ENCODE measurements at places on chromosomes 4 and X. TPM values are rescaled to one million over a fixed set of nuclear protein-coding genes. Genes with fewer than 3 reads are reported as not detected.
A peak's percentile ranks its signal among the peaks of the same experiment; 100 is the strongest.

DNA sequence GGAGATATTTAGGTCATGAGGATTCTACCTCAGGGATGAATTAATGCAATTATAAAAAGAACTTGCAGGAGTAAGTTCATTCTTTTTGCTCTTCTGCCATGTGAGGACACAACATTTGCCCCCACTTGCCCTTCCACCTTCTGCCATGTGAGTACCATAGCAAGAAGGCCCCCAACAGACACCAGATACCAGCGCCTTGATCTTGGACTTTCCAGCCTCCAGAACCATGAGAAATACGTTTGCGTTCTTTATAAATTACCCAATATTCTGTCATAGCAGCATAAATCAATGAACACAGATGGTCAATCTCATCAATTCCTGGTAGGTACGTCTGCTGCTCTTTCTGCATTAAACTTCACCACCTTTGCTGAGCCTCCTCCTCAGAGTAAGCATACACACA lies 5.7 kb upstream of the SEPSECS start:
- peaks cover 17% of the 10 kb centered on the region for H3K4me1 ChIP-seq
- no peaks in the 10 kb centered on the region for H3K36me3 ChIP-seq
- no peaks in the 10 kb centered on the region for H3K27me3 ChIP-seq
- H3K27ac ChIP-seq = no peak overlapping the region

DNA sequence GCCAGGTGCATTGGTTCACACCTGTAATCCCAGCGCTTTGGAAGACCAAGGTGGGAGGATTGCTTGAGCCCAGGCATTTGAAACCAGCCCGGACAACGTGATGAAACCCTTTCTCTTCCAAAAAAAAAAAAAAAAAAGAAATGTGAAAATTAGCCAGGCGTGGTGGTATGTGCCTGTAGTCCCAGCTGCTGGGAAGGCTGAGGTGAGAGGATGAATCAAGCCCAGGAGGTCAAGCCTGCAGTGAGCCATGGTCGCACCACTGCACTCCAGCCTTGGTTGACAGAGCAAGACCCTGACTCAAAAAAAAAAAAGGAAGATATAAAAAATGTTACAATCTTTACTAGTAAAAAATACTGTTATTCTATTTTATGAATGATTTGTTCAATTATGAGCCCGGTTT lies 5.9 kb downstream of the FAM199X start:
- no peak for DNase-seq
- no peaks in the 10 kb centered on the region for H3K4me1 ChIP-seq
- H3K36me3 ChIP-seq = no peaks in the 10 kb centered on the region
- no peak overlapping the region for H3K4me3 ChIP-seq
- H3K27ac ChIP-seq = no peak overlapping the region

DDIT4L gene
- total RNA-seq = 2.7 TPM

KCTD8 gene
- total RNA-seq = 1.5 TPM

DNA sequence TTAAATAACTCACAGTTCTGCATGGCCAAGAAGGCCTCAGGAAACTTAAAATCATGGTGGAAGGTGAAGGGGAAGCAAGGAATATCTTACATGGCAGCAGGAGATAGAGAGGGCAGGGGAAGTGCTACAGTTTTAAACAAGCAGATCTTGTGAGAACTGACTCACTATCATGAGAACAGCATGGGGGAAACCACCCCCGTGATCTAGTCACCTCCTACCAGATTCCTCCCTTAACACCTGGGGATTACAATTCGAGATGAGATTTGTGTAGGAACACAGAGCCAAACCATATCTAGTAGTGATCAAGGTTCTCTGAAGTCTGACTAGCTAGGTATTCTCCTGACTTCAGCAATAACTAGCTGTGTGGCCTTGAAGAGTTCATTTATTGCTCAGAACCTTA lies 56.0 kb downstream of the BANK1 start:
- no peak for DNase-seq
- H3K4me3 ChIP-seq = no peak overlapping the region
- no peaks in the 10 kb centered on the region for H3K36me3 ChIP-seq
- H3K4me1 ChIP-seq = no peaks in the 10 kb centered on the region
- no peak overlapping the region for H3K27ac ChIP-seq

DNA sequence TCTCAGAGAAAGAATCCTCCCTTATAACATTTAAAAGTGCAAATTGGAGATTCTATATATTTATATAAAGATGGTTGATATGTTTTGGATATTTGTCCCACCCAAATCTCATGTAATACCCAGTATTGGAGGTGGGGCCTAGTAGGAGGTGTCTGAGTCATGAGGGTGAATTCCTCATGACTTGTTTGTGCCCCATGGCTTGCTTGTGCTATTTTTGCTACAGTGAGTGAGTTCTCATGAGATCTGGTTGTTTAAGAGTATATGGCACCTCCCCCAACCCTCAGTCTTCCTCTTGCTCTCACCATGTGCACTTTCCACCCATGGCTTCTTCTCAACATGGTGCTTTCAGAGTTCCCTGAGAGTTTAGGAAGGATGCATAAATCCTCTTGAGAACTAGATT lies 9.5 kb upstream of the ANKRD50 start:
- no peaks in the 10 kb centered on the region for H3K4me1 ChIP-seq
- no peaks in the 10 kb centered on the region for H3K27me3 ChIP-seq
- DNase-seq = no peak
- no peaks in the 10 kb centered on the region for H3K36me3 ChIP-seq
- no peak overlapping the region for H3K27ac ChIP-seq

GRCh38 chrX:18582910-18583493 lies 88.9 kb downstream of the RS1 start:
- no peaks in the 10 kb centered on the region for H3K4me1 ChIP-seq
- DNase-seq = no peak
- no peak overlapping the region for H3K27ac ChIP-seq
- no peaks in the 10 kb centered on the region for H3K36me3 ChIP-seq

DNA sequence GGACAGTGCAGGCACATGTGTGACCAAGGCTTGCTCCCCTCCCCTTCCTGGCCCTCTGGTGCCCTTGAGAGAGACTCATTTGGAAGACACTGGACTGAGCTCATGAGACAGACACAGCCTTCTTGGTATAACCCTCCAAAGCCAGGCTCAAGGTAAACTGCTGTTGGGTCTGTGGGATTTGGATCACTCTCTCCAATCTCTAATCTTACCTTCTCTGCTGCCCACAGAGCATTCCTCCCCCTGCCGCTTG lies 105.0 kb upstream of the MAMLD1 start:
- H3K4me1 ChIP-seq = no peaks in the 10 kb centered on the region
- DNase-seq = no peak
- no peak overlapping the region for H3K27ac ChIP-seq
- H3K4me3 ChIP-seq = no peak overlapping the region

DNA sequence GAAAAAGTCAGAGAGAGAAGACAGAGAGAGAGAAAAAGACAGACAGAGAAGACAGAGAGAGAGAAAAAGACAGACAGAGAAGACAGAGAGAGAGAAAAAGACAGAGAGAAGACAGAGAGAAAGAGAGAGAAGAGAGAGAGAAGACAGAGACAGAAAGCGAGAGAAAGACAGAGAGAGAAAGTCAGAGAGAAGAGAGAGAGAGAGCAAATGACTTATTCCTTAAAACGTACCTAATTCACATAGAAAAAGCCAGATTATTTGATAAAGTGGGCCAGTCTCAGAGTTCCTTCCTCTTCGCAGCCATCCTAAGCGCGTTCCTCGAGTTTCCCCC lies 7.4 kb upstream of the SHOX start:
- peaks cover 42% of the 10 kb centered on the region for H3K4me1 ChIP-seq
- DNase-seq = no peak
- peak overlapping the region; percentile 43 for H3K4me3 ChIP-seq

DNA sequence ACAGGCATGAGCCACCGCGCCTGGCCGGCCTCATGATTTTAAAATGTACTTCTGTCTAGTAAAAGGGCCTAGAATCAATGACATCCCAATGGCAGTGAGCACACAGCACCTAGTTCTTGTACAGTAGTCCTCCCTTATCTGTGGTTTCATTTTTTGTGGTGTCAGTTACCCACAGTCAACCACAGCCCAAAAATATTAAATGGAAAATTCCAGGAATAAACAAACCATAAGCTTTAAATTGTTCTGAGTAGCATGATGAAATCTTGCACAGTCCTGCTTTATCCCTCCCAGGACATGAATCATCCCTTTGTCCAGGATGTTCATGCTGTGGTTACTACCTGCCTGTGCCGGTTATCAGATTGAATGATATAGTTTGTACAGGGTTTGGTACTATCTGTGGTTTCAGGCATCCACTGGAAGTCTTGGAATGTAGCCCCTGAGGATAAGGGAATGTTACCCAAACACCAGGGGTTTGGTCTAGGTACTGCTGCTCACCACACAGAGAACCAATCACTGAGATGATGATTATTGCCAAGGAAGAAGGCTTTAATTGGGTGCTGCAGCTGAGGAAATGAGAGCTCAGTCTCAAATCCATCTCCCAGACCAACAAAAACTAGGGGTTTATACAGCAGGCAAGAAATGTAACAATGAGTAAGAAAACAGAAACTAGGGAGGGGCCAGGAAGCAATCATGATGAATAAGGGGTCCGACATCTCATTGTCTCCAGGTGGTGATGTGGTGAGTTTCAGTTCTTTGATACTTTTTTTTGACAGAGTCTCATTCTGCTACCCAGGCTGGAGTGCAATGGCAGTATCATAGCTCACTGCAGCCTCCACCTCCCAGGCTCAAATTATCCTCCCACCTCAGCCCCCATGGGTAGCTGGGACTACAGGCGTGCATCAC lies 16.2 kb upstream of the FHL1 start:
- no peak overlapping the region for H3K4me3 ChIP-seq
- DNase-seq = no peak
- no peaks in the 10 kb centered on the region for H3K27me3 ChIP-seq
- H3K27ac ChIP-seq = no peak overlapping the region

DNA sequence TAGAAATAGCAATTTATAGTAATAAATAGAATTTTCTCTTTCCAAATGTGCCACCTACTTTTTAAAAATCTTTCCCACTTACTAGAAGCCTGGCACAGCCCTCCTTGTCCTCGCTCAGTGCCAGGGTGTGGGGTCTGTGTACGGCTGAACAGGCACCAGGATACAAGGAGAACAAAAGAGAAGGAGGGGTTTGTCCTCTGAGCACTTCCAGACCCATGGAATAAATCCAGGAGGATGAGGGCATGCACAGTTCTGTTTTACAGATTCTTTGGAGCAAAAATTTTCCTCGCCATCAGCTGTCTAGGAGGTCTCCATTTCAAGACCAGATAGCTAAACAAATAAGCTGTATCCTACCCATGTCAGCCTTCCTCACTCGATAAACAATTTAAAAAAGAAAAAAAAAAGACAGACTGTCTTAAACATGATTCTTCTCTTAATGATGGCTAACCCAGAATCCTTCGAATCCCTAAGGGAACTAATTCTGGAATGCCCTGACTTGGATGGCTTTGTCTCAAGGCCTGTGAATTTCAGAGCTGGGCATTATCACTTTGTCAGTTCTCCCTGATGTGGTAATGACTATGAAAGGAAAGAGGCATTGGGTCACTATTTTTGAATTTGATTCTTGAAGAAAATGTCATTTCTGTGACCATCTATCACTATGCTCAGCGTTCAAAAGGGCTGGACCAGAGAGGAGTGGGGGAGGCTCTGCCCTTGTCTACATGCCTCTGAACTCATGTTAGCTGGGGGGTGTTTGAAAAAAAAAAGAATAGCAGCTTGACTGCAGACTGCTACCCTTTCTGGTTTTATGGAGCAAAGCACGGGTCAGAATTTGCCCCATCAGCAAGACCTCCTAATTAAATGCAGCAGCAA lies 151.0 kb downstream of the DCTD start:
- no peak for DNase-seq
- H3K4me1 ChIP-seq = no peaks in the 10 kb centered on the region
- no peaks in the 10 kb centered on the region for H3K36me3 ChIP-seq
- H3K27me3 ChIP-seq = no peaks in the 10 kb centered on the region

GRCh38 chr4:99891351-99891750 lies 2.9 kb downstream of the LAMTOR3 start:
- no peak overlapping the region for H3K4me3 ChIP-seq
- H3K36me3 ChIP-seq = no peaks in the 10 kb centered on the region
- H3K4me1 ChIP-seq = peaks cover 78% of the 10 kb centered on the region
- DNase-seq = no peak
- H3K27ac ChIP-seq = no peak overlapping the region

DNA sequence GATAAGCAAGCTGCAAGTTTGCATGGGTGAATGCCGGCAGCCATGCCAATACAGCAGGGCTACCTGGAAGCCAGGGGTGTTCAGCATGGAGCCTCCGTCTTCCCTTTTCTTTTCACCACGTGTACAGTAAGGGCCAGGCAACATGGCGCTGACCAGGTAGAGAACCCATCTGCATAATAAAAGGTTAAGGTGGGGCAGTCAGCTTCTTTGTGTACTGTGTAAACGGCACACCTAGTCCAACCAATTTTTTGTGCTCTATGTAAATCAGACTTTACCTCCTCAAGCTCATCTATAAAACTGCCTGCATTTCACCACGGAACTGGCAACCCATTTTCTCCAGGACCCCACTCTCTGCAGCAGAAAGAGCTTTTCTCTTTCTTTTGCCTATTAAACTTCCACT lies 286.8 kb upstream of the VCX3A start:
- H3K27ac ChIP-seq = no peak overlapping the region
- no peaks in the 10 kb centered on the region for H3K36me3 ChIP-seq
- no peaks in the 10 kb centered on the region for H3K27me3 ChIP-seq
- no peak overlapping the region for H3K4me3 ChIP-seq

- no peaks in the 10 kb centered on the region for H3K4me1 ChIP-seq
- H3K27me3 ChIP-seq = no peaks in the 10 kb centered on the region
- H3K36me3 ChIP-seq = no peaks in the 10 kb centered on the region
- no peak overlapping the region for H3K4me3 ChIP-seq
- DNase-seq = no peak
These were observed 2747.1 kb downstream of the PCDH7 start for GRCh38 chr4:33467291-33467690.

CLTRN gene
- not detected for total RNA-seq

DNA sequence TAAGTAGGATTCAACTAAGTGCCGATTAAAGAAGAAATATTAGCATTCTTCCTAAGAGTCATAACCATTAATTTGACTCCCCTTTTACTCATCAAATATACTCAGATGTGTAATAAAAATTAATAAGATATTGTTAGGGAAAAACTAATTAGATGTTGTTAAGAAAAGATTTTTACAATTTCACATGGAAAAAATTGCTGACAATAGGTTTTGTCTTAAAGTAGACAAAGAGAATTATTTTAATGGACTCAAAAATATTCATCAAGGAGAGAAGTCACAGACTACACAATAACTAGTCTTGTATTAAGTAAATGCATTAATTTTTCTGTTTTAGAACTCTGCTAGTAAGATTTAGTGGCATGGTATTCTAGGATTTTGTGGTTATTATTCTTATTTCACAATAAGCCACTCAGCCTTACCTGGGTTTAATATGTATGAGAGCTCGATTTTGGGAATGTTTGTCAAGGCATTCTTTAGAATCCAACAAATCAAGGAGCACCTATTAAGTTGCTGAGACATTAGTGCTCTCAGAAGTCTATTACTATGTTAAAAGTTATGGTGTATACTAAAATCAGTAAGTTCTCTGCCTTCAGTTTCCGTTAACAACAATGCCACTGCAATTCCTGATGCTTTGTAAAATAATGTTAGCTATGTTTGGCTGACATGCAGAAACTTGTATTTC lies 110.2 kb upstream of the UGT8 start:
- H3K4me1 ChIP-seq = no peaks in the 10 kb centered on the region
- H3K27ac ChIP-seq = no peak overlapping the region
- no peak for DNase-seq
- no peaks in the 10 kb centered on the region for H3K36me3 ChIP-seq
